ENCODE measurements at places on chromosomes 16 and 17.
A peak's percentile ranks its signal among the peaks of the same experiment; 100 is the strongest.

- no peak for DNase-seq
Observed at GRCh38 chr16:65809627-65810026, 556.9 kb upstream of the CDH5 start.

DNA sequence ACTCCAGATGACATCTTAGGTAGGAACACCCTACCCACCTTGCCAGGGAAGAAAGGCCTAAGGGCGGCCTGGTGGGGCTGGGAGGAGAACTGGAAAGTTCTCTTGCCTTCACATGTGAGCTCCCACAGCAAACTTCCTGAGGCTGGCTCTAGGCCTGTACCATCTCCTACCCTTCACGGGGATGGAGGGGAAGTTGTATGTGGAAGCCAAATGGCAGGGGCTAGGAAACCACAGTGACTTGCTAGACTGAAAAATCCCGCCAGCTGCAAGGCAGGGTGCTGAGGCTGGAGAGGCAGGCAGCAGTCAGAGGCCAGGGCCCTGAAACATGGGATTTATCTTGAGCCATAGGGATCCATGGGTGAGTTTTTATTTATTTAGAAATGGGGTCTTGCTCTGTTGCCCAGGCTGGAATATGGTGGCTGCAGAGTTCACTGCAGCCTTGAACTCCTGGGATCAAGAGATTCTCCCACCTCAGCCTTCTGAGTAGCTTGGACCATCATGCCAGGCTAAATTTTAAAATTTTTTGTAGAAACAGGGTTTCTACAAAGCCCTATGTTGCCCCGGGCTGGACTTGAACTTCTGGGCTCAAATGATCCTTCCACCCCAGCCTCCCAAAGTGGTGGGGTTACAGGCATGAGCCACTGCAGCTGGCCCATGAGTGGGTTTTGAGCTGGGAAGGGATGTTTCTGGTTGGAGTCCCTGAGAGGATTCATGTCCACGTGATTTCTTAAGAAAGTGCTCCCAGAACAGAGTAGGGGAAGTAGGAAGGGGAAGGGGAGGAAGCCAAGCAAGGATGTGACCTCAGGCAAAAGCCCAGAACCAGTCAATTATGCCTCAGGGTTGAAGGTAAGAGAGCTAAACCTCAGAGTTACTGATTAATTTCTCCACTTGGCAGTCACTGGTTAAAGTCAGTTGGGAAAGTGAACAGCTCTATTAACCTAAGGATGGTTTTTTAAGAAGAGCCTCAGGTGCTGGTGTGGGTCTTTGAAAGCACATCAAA is 4.0 kb upstream of the KAT8 start:
- DNase-seq, result no peak

- no peak for DNase-seq
Observed at GRCh38 chr16:63426275-63426870, 1390.1 kb upstream of the CDH8 start.

DNA sequence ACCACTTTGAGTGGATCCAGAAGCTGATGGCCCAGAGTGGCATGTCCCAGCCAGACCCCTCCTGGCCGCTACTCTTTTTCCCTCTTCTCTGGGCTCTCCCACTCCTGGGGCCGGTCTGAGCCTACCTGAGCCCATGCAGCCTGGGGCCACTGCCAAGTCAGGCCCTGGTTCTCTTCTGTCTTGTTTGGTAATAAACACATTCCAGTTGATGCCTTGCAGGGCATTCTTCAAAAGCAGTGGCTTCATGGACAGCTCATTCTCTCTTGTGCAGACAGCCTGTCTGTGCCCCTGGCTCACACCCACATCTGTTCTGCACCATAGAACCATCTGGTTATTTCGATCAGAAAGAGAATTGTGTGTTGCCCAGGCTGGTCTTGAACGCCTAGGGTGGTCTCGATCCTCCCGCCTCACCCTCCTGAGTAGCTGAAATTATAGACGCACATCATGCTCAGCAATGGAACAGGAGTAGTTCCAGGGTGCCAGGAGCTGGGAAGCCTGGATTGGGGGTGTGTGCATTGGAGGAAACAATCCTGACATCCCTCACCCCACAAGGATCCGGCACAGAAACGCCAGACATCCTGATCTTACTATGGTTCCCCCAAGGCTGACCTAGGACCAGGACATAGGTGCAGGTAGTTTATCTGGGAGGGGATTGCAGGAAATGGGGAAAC is 4.6 kb downstream of the PRSS21 start:
- no peak for DNase-seq

GRCh38 chr17:37774504-37774903 is 29.6 kb upstream of the HNF1B start:
- peak; percentile 8 for DNase-seq
